Fibroblast of the aortic adventitia (primary cell): ENCODE measurements at places on chromosomes 2 and 18. TPM values are rescaled to one million over a fixed set of nuclear protein-coding genes. Genes with fewer than 3 reads are reported as not detected.

The PTPRN gene
- 0.36 and 1.8 TPM in 2 replicates for total RNA-seq

The GCFC2 gene
- 29.5 and 64.2 TPM in 2 replicates for total RNA-seq

The ADRA2B gene
- under 0.01 TPM in 1 of 2 replicates, not detected in the other for total RNA-seq

The RDH14 gene
- 34.5 and 40.5 TPM in 2 replicates for total RNA-seq

The UGT1A10 gene
- 0.41 TPM in 1 of 2 replicates, not detected in the other for total RNA-seq
